ENCODE measurements at places on chromosomes 2 and 18.
A peak's percentile ranks its signal among the peaks of the same experiment; 100 is the strongest.

GRCh38 chr2:28134857-28135256 is 244.3 kb downstream of the BABAM2 start:
- no peak for DNase-seq

GRCh38 chr2:191401287-191401686 is 156.1 kb downstream of the MYO1B start:
- no peak for DNase-seq

DNA sequence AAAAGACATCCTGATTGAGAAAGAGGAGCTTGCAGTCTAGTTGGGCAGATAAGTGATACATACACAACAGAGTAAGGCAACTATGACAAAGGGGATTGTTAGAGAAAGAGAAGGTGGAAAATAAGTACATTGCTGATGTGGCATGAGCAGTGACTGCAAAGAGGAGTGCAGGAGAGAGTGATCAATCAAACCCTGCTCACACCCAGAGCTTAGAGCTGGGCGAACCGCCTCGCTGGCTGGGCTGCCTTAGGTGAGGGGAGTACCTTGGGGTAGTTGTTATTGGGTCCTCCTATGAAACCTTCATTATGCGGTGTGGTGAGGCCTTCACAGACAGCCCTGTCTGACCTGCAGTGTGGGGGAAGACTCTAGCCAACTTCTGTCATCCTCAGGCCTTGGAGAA is 161.7 kb downstream of the FHOD3 start:
- DNase-seq: no peak

GRCh38 chr2:72191441-72191840 is 43.8 kb upstream of the CYP26B1 start:
- DNase-seq: no peak

DNA sequence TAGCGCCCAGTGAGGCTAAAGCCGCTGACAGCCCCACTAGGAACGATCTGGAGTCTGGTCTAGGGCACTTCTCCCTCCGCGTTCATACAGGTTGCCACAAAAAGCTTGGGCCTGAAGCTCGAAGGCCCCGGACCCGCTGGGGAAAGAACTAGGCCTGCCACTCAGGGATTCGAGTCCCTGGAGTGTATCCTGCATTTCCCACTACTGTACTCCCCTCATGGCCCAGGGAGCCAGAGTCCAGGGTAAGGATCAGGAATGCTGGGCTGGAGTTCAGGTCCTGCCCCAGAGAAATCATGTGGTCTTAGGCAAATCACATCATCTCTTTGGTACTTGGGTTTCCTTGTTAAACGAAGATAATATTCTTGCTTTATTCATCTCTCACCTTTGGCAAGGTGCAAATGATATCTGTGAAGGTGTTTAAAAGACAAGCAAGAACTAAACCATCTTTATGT is 1.4 kb upstream of the ZFP36L2 start:
- no peak for DNase-seq

GRCh38 chr2:182827182-182827879 is 39.1 kb downstream of the FRZB start:
- no peak for DNase-seq

- DNase-seq: no peak
Measured at GRCh38 chr18:8358033-8358765, 251.0 kb upstream of the RAB12 start.

- DNase-seq: no peak
Measured at GRCh38 chr2:99127981-99128380, 13.5 kb upstream of the C2orf15 start.

GRCh38 chr2:6917071-6917760 is at the start of gene RNF144A:
RNF144A (plus strand) TSS chr2:6917412; CDS start chr2:6996927, 79,515 bp downstream.
- no peak for DNase-seq

GRCh38 chr2:108417254-108417653 is 31.8 kb upstream of the GCC2 start:
- no peak for DNase-seq

- DNase-seq: no peak
Measured at GRCh38 chr2:101400048-101400447, 12.7 kb upstream of the CREG2 start.

DNA sequence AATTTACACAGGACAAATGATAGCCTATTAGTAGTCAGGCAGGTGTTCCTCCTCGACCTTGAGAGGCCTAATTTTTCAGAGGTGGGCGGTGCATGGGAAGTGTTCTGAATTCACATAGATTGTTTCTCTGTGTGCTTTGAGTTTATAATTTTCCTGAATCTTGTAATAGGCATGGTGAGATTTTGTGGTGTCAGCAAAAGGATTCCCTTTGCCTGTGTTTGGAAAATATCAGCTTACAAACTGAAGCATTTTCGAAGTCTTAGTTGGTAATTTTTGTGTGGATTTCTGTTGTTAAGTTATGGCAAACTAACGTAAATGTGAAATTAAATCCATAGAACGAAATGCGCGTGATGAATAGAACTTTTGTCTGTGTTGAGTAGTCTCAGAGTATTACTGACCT is 194.0 kb upstream of the RBMS1 start:
- peak; percentile 24 for DNase-seq

DNA sequence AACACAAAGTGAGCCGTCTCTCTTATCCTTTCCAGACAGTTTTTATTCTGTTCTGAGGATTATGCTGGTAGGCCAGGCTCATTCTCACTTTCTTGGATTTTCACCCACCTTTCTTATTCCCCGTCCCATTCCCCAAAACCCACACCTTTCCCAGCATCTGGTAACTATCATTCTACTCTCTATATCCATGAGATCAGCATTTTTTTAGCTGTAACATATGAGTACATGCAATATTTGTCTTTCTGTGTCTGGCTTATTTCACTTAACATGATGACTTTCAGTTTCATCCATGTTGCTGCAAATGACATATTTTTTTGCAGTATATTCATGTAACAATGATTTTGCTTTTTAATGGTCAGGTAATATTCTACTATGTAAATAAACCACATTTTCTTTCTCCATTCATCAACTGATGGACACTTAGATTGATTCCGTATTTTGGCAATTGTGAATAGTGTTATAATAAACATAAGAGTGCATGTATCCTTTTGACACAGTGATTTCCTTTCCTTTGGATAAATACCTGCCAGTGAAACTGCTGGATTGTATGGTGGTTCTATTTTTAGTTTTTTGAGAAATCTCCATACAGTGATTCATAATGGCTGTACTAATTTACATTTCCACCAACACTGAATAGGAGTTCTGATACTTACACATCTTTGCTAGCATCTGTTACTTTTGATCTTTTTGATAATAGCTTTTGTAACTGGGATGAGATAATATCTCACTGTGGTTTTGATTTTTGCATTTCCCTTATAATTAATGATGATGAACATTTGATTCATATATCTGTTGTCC is 289.3 kb downstream of the RPRM start:
- DNase-seq: no peak

- DNase-seq: no peak
Measured at GRCh38 chr2:141633132-141633531, 497.7 kb downstream of the LRP1B start.

GRCh38 chr2:182636699-182637098 is 79.4 kb upstream of the DNAJC10 start:
- no peak for DNase-seq

GRCh38 chr18:22391407-22392345 is 26.0 kb downstream of the CTAGE1 start:
- DNase-seq: peak; percentile 16

DNA sequence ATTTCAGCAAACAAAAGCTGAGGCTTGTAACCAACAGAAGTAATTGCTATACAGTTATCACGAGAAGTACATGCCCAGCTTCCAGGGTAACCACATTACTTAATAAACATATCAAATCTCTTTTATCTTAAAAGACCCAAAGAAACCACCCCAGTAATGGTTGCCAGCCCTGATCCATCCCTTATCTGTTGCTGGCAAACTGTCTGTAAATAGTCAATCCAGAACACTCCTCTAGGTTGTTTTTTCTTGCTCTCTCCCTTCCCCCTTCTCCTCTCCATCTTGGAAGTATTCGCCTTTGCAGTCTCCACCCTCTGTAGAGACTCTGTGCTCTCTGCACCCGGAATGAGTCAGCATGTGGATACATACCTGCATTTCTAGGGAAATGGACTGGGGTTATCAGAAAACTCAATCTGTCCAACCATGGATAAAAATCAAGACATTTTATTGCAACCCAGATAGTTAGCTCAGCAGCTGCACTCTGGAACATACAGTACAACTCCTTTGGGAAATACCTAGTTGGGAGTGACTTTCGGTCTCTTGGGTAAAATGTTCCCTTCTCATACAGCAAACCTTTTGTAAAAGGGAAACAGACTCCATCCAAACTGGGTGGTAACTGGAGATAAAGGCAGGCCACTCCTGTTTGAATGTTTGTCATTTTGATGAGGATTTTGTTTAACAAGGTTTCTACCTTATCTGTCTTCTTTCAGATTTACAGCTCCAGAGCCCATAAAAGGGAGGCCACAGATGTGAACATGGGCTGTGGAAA is 123.5 kb upstream of the FOSL2 start:
- no peak for DNase-seq

- no peak for DNase-seq
Measured at GRCh38 chr2:71798266-71799012, 345.1 kb downstream of the DYSF start.

- DNase-seq: no peak
Measured at GRCh38 chr2:64992990-64993389, 3.8 kb downstream of the SLC1A4 start.

DNA sequence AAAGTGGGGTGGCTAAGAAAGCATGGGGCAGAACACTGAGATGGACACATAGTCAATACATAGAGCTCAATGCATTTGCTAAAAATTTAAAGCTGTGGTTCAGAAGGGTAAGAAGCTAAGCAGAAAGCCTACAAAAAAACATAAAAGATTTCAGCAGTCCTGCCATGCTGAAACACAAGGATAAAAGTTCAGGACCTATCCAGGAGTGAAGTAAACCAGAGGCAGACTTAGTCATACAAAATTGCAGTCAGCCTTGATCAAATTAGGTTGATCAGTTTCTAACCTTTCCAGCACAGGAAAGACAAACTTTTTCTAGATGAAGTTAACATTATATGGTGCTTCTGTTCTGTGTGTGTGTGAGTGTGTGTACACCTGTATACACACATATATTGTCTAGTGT is 120.8 kb upstream of the RBMS1 start:
- no peak for DNase-seq

GRCh38 chr18:49651033-49651432 is 89.2 kb downstream of the LIPG start:
- no peak for DNase-seq

- no peak for DNase-seq
Measured at GRCh38 chr2:223196331-223196730, 144.3 kb downstream of the KCNE4 start.

GRCh38 chr18:36762074-36762473 is 66.7 kb downstream of the TPGS2 start:
- no peak for DNase-seq

- DNase-seq: no peak
Measured at GRCh38 chr2:120531365-120531764, 185.4 kb downstream of the INHBB start.

DNA sequence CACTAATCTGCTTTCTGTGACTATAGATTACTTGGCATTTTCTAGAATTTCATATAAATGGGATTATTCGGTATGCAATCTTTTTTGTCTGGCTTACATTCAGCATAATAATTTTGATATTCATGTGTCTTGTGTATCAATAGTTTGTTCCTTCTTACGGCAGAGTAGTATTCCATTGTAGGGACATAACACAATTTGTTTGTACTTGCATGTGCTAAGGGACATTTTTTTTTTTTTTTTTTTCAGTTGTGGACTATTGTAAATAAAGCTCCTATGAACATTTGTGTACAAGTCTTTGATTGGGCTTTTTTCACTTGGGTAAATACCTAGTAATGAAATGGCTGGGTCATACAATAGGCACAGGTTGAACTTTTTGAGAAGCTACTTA is 45.1 kb downstream of the ARL5A start:
- no peak for DNase-seq

Measured in NCI-H2029 treated with DMSO at 0.1 percent for 48 hours (cell line).